ENCODE measurements at places on chromosomes 5 and 9.

- no peak for DNase-seq
Observed at GRCh38 chr9:71734950-71735349, 33.4 kb downstream of the CEMIP2 start.

DNA sequence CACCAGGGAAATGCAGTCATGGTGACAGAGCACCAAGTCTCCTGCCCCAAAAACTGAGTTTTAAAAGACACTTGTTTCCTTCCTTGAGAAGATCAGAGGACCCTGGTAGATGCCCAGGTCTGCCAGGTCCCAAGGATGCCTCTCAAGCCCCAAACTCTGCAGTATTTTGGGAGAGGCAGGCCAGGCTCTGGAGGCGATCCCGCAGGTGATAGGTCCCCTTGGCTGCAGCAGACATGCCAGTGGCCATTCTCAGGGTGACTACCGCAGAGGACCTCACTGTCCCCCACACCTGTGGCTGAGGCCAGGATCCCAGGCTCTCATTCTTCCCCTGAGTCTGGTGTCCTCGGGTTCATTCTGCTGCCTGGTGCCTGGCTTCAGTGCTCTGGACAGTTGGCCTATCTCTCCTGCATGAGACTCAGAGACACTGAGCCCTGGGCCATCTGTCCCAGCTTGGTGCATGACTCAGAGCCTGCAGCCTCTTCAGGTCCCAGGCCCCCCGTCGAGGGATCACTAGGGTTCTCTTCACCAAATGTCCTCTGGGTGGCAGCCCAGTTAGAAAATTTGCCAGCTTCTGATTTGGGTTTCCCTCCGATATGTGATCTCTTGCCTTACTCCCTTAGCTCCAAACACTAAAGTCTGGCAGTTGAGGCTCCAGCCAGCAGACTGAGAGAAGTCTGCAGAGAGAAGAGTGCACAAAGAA lies 59.7 kb upstream of the GARNL3 start:
- peak; percentile 37 for DNase-seq

GRCh38 chr5:14101922-14102321 lies 41.2 kb upstream of the TRIO start:
- no peak for DNase-seq

GRCh38 chr9:28121366-28121765 lies 548.1 kb upstream of the C9orf72 start:
- no peak for DNase-seq

- DNase-seq: no peak
Observed at GRCh38 chr9:626596-626995, 214.9 kb upstream of the DMRT1 start.

- DNase-seq: no peak
Observed at GRCh38 chr5:92769978-92770377, 811.0 kb downstream of the NR2F1-AS1 start.

- peak; percentile 31 for DNase-seq
Observed at GRCh38 chr5:173327084-173327947, 898 bp downstream of the STC2 start.

DNA sequence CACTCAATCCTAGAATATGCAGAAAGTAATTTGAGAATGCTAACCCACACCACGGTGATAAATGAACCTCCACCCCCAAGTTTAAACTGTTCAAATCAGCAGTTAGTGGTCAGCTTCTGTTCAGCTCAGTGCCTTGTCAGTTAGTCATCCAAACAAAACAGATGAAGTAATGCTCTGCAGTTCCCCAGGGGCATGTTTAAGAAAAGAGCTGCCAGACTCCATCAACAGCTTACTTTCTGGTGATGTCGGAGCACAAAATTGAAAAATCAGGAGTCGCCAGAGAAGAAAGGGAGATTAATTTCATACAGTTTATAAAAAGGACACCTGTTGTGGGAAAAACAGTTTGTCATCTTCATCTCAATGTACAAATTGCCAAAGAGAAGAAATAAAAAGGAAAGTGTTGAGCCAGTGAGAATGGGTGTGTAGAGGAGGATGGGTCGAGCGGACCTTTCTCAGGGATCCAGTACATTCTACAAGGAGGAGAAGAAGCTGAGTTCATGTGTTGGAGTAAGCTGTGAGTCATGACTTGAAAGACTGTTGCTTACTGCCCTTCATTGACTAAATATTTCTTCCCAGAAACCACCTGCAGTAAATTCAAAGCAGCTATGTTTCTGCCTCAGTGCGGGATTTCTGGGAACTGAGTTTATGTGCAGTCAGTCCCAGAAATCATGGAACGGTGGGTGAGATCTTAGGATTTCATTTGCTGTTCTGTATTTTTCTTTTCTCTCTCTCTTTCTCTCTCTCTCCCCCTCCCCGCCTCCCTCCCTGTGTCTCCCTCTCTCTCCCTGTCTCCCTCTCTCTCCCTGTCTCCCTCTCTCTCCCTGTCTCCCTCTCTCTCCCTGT lies 13.7 kb downstream of the TRIO start:
- DNase-seq: peak; percentile 90

GRCh38 chr9:318646-319045 lies 104.0 kb downstream of the DOCK8 start:
- no peak for DNase-seq

GRCh38 chr5:5617024-5617423 lies 194.5 kb downstream of the ICE1 start:
- DNase-seq: no peak

GRCh38 chr5:16025681-16026080 lies 153.9 kb downstream of the MARCHF11 start:
- DNase-seq: no peak

DNA sequence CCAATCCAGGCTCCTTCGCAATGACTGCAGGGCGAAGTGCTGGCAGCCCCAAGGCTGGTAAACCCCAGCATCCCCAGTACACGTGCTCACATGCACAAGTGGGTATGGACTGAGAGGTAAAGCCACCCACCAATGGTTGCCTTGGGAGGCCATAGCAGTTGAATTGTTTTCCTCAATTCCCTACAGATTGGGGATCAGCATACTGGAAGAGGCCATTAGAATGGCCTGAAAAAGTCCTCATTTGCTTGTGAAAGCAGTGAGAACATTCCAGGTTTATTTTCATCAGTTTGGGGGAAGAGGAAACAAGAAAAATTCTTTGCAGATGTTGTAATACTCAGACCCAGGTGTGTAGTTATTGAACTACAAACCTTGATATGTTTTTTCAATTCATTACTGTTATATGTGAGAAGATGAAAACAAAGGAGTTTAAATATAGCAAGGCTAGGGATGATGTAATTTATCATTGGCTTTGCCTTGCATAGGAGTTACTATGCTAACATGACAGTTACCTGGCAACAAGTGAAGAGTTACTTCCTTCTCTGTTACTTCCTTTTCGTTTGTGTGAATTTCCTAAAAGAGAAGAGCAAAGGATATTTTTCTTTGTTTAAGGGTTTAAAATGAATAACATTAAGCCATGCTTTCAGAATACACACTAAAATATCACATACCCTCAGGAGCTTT lies 36.4 kb downstream of the MTMR12 start:
- DNase-seq: no peak
